NCI-H524 treated with DMSO at 0.1 percent for 48 hours (cell line): ENCODE measurements at places on chromosomes 11 and 22.

GRCh38 chr11:70050243-70050642, 27.9 kb upstream of the ANO1 start:
- DNase-seq = no peak

DNA sequence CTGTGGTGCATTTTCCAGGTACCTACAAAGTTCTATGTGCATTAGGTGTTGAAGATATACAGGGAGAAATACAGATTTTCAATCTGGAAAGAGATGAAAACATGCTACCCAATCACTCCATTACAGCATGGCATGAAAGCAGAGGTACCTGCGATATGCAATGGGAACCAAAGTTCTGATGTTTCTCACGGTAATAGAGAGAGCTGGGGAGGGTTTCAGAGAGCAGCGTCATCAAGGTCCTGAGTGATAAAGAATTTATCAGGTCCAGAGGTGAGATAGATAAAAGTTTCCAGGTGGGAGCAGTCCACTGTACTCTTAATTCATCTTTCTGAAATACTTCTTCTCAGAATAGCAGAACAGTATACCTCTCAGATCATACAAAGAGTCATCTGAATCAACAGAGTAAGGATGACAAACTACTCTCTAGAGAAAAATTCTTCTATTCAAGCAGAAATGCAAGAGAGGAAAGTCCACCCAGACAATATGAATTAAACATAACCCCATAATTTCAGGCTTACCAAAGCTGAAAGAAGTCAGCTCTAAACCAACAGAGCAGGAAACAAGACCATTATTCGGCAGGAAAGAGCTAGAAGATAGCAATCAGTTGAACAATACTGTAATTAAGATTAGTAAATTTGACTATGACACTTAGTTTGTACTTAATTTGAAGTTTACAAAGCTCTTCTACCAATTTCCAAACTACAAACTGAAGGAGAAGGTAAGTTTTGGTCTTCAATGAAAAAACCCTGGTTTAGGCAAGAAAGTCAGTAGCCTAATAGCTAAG, 12.8 kb downstream of the CTSC start:
- DNase-seq = no peak

GRCh38 chr11:67384851-67385366, 6.9 kb upstream of the RAD9A start:
- DNase-seq = no peak

DNA sequence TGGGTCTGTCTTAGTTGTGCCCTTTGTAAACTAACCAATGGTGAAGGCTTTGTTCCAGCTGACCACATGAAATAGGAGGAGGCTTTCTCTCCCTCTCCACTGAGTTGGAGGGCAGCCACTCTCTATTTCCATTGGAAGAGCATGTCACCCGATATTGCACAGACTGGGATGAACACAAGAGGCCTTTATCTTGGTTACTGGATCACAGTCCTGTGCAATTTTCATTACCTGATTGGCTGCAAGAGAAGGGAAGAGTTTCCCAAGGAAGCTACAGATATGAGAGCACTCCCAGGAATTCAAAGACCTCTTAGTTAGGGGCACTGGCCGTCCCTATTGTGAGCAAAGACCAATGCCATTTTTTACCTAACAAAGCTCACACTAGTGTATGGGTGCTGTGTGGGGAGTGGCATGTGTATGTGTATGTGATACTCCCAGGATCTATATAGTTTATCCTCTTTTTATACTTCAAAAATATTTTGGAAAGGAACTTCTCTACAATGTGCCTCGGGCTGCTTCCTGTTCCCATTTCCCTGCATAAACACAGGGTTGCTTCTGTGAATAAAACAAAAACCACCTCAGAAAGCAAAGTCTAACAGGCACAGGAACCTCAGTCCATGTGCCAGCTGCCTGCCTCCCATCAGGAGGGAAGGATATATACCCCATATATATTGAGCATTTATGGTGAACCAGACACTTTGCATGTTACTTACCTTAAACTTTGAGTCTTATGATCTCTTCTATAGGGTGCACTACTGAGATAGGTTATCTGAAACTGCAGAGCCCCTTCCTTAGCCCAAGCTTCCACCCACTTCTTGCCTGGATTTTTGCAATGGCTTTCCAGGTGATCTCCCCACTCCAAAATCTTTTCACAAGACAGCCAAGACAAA, 126.5 kb downstream of the RASSF10 start:
- peak; percentile 27 for DNase-seq

GRCh38 chr11:10588904-10589303, 20.4 kb upstream of the LYVE1 start:
- no peak for DNase-seq

- DNase-seq = no peak
Observed at GRCh38 chr11:70317581-70318305, 47.3 kb downstream of the PPFIA1 start.

DNA sequence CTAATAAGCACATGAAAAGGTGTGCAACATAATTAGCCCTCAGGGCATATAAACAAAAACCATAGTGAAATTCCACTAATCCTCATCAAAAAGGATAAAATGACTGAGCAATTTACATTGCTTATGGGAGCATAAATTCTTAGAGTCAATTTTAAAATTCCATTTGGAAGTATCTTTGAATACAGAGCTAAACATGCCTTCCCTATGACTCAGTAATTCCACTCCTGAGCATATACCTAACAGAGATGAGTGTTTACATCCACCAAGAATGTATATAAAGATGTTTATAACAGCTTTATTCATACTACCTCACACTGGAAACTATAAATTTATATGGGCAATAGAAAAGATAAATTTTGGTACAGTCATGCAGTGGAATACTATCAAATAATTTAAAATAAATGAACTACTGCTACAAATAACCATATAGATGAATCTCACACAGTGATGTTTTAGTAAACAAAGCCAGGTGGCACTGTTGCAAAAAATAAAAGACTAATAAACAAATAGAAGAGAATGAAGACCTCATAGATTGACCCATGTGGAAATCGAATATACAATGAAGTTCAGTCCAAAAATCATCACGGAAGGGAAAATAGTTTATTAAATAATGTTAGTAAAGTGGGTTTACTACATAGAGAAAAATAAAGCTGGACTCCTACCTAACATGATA, 8.2 kb upstream of the OR2D2 start:
- no peak for DNase-seq

DNA sequence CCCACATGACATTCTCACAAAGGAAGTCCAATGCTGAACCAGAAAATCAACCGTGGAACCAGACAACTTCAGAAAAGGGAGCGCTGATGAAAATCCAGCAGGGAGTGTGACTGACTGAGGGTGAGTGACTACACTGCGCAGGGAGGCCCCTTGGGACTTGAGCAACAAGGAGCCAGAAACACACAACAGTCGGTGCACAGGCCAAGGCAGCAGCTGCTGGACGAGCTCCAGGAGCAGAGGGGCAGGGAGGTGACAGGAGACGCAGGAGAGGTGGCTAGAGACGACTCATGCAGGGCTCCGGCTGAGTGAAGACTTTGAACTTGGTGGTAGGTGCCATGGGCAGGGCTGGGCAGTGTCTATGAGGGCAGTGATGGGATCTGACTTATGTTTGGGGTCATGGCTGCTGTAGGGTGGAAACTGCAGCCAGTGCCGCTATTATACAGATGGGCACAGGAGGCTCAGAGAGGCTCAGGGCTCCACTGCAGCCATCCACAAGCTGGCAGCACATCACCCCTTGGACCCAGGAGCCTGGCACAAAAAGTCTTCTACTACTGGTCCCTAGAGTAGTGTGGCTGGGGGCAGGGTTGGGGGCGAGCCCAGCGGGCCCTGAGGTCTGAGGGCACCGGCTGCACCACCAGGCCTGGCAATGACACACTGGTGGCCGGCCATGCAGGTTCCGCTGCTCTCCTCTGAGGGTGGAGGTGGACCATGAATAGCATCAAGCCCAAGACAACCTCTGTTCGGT, 10.3 kb upstream of the FADD start:
- DNase-seq = no peak

DNA sequence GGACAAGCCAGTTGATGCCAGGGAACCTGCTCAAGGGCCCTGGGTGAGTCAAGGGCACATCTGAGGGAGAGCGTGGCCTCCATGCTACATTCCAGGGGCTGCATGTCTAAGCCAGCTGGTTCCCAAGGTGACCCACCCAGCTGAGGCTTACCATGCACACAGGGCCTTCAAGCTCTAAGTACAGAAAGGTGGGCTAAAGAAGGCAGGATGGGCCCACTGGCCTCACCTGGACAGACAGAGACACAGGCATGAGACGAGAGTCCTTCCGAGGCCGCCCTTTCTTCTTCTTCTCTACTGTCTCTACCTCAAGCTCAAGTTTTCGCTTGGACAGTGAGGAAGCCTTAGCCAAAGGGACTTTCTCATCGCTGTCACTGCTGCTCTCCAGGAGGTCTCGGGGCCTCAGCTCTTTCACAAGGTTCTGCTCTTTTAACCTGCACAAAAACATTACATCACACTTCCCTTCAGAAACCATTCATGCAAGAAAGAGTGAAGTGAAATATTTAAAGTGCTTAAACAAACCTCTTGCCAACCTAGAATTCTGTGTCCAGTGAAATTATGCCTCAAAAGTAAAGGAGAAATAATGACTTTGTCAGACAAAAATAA, 69.9 kb downstream of the HIRA start:
- no peak for DNase-seq

- no peak for DNase-seq
Observed at GRCh38 chr11:28618416-28618815, 510.2 kb downstream of the METTL15 start.

DNA sequence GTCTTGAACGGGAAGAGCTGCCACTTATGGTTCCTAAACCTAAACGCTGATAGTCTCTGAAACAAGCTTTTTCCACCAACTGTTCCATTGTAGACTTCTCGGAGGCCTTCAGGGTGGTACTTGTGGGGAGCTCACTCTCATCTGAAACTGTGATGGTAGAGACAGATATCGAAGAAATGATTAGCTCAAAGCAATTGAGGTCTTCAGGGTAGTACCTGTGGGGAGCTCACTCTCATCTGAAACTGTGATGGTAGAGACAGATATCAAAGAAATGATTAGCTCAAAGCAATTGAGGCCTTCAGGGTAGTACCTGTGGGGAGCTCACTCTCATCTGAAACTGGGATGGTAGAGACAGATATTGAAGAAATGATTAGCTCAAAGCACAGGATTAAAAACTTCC, 175.7 kb downstream of the SWAP70 start:
- DNase-seq = no peak

- no peak for DNase-seq
Observed at GRCh38 chr11:134654161-134654915, 242.3 kb upstream of the B3GAT1 start.

- DNase-seq = no peak
Observed at GRCh38 chr11:75421035-75421602, 11.9 kb downstream of the KLHL35 start.

DNA sequence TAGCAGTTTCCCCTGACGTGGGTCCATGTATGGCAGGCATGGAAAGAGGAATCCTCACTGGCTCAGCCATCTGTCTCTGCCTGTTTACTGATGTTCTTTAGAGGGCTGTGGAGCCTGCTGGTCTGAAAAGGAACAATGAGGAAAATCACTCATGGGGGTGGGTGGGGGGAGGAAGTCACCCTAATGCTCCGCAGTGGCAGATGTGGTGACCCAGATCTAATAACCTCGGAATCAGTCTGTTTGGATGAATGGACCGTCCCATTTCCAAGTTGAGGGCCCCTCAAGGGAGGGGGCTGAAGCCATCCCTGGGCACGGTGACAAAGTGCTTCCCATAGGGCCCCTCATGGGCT, 4.4 kb downstream of the BCR start:
- DNase-seq = peak; percentile 63

GRCh38 chr11:81237139-81237538, 1496.5 kb downstream of the FAM181B start:
- DNase-seq = peak; percentile 47

DNA sequence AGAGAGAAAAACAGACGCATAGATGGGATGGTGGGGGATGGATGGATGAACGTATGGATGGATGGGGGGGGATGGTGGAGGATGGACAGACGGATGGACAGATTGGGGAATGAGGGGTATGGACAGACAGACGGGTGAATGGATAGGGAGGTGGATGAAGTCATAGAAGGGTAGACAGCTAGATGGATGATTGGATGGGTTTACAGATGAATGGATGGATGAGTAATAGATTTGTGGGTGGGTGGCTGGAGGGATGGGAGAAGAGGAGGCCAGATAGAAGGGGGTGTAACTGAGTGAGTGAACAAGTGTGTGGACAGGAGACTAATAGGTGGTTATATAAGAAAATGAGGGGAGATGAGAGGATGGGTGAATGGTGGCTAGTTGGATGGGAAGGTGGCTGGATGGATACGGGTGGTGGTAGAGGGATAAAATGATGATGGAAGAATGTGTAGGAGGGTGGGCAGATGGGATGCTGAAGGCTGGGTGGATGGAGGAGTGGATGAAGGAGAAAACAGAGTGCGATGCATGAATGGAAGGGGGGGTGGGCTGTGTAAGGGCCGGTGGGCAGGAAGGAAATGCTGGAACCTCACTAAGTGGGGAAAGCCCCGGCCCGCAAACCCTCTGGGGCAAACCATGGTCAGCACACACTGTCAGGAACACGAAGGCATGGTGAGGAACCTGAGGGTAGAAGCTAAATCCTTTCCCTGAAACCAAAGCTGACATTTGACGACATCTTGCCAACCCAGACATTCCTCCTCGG, 21.6 kb downstream of the ARVCF start:
- no peak for DNase-seq

- no peak for DNase-seq
Observed at GRCh38 chr11:96412761-96413381, 23.1 kb downstream of the JRKL start.

GRCh38 chr11:60634126-60634525, 65.3 kb upstream of the MS4A8 start:
- no peak for DNase-seq

DNA sequence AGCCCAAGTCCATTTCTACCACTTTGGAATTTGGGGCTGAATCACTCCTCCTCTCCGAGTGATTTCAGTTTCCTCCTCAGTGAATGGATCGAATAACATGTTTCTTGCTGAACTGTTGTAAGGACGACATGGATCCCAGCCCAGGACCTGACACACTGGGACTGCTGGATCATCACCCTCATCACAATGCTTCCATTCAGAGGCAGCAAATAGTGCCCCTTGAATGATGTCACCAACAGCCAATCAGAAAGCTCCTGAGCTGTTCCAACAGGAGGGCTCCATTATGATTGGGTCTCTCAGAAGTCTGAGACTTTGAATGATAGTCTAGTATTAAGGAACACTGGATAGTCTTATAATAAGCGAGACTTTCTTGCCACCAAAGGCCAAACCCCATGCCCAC, 158.9 kb downstream of the MYO18B start:
- no peak for DNase-seq

DNA sequence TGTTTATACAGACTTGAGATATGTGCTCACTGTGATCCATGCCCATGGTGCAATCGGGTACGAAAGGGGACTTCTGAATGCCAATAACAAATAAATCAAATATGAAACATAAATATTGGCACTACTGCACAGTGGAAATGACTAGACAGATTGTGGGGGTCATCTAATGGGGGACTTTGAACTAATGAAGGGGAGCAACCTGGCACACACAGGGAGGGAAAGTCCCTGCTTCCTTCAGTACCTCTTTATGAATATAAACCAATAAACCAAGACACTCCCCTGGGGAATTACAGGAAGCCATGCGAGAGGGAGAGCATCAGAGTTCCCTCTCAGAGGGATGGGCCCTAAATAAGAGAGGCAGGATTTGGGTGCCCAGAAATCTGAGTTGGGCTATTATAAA, 21.1 kb downstream of the MIF start:
- DNase-seq = no peak

GRCh38 chr11:78539506-78539905, 35.2 kb downstream of the NARS2 start:
- no peak for DNase-seq

GRCh38 chr11:126282736-126283591, at the start of gene TIRAP:
Gene TIRAP (plus strand): TSS chr11:126283093. CDS start chr11:126290895, 7,802 bp downstream.
- DNase-seq = no peak

- DNase-seq = no peak
Observed at GRCh38 chr11:78943841-78944240, 369.2 kb upstream of the NARS2 start.
